ENCODE measurements at places on chromosomes 5 and 9.
A peak's percentile ranks its signal among the peaks of the same experiment; 100 is the strongest.

DNA sequence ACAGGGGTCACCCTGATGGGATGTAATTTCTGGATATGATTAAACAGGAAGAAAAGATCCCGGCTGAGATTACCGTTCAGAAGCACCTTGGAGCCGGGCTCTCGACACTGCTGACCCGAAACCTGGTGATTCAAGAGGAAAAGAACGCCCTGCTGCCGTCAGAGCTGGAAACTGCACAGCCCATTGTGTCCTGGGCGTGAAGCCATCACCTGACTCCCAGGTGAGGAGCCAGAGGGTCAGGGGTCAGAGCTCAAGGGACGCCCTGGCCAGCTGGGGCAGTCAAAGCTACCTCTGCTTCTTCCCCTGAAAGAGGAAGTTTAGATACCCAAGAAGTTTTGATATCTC lies 17.8 kb upstream of the SLC12A7 start:
- no peak overlapping the region for H3K27ac ChIP-seq
- no peaks in the 10 kb centered on the region for H3K27me3 ChIP-seq
- no peaks in the 10 kb centered on the region for H3K4me1 ChIP-seq
- DNase-seq, result no peak
- no peak overlapping the region for H3K4me3 ChIP-seq

- H3K4me3 ChIP-seq, result no peak overlapping the region
- H3K27ac ChIP-seq, result no peak overlapping the region
- peaks cover 27% of the 10 kb centered on the region for H3K4me1 ChIP-seq
These were observed 9.6 kb downstream of the RNF145 start for GRCh38 chr5:159199780-159200179.

GRCh38 chr5:73115399-73116051 lies 4.8 kb upstream of the TMEM171 start:
- H3K27ac ChIP-seq, result no peak overlapping the region
- H3K4me3 ChIP-seq, result no peak overlapping the region
- no peak for DNase-seq
- H3K4me1 ChIP-seq, result no peaks in the 10 kb centered on the region
- H3K27me3 ChIP-seq, result no peaks in the 10 kb centered on the region

- H3K4me1 ChIP-seq, result no peaks in the 10 kb centered on the region
- no peaks in the 10 kb centered on the region for H3K27me3 ChIP-seq
- H3K4me3 ChIP-seq, result peak overlapping the region; percentile 65
- no peak for DNase-seq
- H3K27ac ChIP-seq, result no peak overlapping the region
- no peaks in the 10 kb centered on the region for H3K36me3 ChIP-seq
These were observed 202.9 kb downstream of the MCTP1 start for GRCh38 chr5:95081982-95082381.

- DNase-seq, result no peak
- peaks cover 7% of the 10 kb centered on the region for H3K4me1 ChIP-seq
- H3K27me3 ChIP-seq, result no peaks in the 10 kb centered on the region
- H3K36me3 ChIP-seq, result no peaks in the 10 kb centered on the region
- H3K27ac ChIP-seq, result peak overlapping the region; percentile 80
These were observed 460 bp downstream of the DMRTA1 start for GRCh38 chr9:22446950-22447617.

DNA sequence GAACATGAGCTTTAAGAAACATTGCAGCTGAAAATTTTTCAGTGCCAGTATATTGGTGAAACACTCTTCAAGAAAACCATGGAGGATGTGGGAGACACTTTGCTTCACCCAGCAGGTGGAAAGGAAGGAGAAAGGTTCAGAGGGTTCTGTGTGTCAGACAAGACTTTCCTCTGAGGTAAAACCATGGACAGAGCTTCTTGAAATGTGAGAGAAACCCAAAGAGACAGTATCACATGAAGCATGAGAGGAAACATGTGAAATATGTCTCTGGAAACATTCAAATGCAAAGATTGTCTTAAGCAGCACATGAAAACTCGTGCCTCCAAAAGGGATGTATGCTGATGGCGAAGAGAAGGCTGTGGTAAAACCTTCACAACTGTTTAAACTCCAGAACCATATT lies 368.9 kb upstream of the ST8SIA4 start:
- no peaks in the 10 kb centered on the region for H3K4me1 ChIP-seq
- DNase-seq, result no peak
- no peaks in the 10 kb centered on the region for H3K27me3 ChIP-seq
- H3K4me3 ChIP-seq, result no peak overlapping the region

- DNase-seq, result no peak
- no peaks in the 10 kb centered on the region for H3K36me3 ChIP-seq
- H3K27me3 ChIP-seq, result no peaks in the 10 kb centered on the region
- H3K4me1 ChIP-seq, result peaks cover 62% of the 10 kb centered on the region
These were observed 61.2 kb upstream of the JAK2 start for GRCh38 chr9:4923580-4924544.

- DNase-seq, result no peak
- no peaks in the 10 kb centered on the region for H3K4me1 ChIP-seq
- no peak overlapping the region for H3K27ac ChIP-seq
- H3K36me3 ChIP-seq, result no peaks in the 10 kb centered on the region
These were observed 90.2 kb downstream of the ZNF462 start for GRCh38 chr9:106953174-106953573.

DNA sequence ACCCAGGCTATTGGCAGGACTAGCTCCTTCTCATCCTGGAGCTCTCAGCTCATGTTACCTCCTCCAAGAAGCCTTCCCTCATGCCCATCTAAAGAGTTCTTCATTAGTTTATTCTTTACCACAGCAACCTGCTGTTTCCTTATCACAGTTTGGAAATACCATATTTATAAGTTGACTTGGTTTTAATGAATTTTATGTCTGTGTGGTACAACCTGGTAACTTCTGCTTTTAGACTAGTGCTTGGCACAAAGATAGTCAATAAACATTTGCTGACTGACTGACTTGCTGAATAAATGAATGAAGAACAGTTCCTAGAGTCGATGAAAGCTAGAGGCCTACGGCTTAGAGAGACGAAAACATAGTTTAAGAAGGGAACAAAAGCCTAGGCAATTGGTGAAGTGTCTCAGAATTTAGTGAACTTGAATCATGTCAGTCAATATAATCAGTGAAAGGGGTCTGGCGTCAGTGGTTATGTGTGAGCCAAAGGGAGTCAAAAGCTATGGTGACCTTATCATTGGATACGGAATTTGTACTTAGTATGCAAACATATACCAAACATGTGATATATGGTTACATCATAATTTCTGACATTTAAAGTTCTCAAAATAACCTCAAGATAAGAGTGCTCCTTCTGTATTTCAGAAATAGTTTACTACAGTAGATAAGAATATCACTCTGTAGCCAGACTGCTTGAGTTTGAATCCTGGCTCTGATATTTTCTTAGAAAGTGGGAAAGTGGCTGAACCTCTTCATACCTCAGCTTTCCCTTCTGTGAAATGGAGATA lies 239.5 kb downstream of the MCTP1 start:
- H3K4me3 ChIP-seq, result no peak overlapping the region
- DNase-seq, result no peak
- H3K27me3 ChIP-seq, result no peaks in the 10 kb centered on the region
- H3K36me3 ChIP-seq, result no peaks in the 10 kb centered on the region
- no peak overlapping the region for H3K27ac ChIP-seq

DNA sequence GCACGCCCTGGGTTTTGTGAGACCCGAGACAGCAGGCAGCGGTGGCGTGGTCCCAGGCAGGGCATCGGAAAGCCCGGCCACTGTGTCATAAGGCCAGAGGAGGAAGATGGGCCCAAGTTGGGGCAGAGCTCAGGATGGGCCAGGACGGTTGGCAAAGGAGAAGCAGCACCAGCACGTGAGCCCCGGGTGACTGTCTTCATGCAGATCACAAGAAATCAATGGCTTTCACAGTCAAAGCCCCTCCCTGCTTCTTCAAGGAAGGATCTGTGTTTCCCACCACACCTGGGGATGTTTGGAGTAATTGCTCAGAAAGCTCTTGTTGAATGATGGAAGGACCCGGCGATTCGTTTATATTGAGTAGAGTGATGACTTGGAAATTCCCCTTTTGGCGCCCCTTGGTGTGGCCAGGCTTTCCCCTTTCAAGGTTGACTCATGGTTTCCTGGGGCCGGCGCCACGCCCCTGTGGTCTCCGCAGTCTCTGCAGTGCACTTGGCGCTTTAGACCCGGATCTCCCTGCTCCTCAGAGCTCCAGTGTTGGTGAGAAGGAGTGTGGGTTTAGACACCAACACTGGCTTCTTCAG lies 52.1 kb downstream of the IL31RA start:
- no peaks in the 10 kb centered on the region for H3K4me1 ChIP-seq
- no peaks in the 10 kb centered on the region for H3K36me3 ChIP-seq
- no peak overlapping the region for H3K27ac ChIP-seq
- no peak overlapping the region for H3K4me3 ChIP-seq

- H3K27me3 ChIP-seq, result no peaks in the 10 kb centered on the region
- no peaks in the 10 kb centered on the region for H3K36me3 ChIP-seq
- DNase-seq, result no peak
These were observed 991.5 kb upstream of the TYRP1 start for GRCh38 chr9:11701706-11702105.

GRCh38 chr9:137891588-137892423 lies 14.2 kb downstream of the CACNA1B start:
- no peaks in the 10 kb centered on the region for H3K36me3 ChIP-seq
- no peak overlapping the region for H3K27ac ChIP-seq
- H3K4me1 ChIP-seq, result no peaks in the 10 kb centered on the region
- H3K4me3 ChIP-seq, result no peak overlapping the region

DNA sequence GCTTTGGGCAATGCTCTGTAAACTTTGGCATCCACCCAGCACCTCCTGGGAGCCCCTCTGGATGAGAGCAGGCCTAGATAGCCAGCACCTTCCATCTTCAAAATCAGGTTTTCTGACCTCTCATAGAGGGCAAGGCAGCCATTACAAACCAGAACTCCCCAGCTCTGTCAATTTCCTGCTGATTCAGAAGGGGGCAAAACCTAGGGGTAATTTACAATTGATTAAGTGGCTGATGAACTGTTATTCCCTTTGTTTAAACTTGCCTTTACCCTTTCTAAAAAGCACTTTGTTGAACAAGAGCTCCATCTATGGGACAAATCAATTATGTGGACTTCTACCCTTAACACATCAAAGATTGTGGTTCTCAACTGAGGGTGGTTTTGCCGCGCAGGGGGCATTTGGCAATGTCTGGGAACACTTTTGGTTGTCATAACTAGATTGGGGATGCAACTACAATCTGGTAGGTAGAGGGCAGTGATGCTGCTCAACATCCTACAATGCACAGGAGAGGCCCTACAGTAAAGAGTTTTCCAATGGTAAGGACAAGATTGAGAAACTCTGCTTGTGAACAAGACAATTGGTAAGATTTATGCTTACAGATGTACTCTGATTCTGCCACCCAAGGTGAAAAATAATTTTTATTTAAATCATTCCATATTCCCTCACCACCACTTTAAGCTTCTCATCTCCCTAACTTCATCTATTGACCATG lies 184.1 kb downstream of the MARCHF11 start:
- no peaks in the 10 kb centered on the region for H3K4me1 ChIP-seq
- H3K36me3 ChIP-seq, result no peaks in the 10 kb centered on the region
- DNase-seq, result no peak
- no peak overlapping the region for H3K27ac ChIP-seq

DNA sequence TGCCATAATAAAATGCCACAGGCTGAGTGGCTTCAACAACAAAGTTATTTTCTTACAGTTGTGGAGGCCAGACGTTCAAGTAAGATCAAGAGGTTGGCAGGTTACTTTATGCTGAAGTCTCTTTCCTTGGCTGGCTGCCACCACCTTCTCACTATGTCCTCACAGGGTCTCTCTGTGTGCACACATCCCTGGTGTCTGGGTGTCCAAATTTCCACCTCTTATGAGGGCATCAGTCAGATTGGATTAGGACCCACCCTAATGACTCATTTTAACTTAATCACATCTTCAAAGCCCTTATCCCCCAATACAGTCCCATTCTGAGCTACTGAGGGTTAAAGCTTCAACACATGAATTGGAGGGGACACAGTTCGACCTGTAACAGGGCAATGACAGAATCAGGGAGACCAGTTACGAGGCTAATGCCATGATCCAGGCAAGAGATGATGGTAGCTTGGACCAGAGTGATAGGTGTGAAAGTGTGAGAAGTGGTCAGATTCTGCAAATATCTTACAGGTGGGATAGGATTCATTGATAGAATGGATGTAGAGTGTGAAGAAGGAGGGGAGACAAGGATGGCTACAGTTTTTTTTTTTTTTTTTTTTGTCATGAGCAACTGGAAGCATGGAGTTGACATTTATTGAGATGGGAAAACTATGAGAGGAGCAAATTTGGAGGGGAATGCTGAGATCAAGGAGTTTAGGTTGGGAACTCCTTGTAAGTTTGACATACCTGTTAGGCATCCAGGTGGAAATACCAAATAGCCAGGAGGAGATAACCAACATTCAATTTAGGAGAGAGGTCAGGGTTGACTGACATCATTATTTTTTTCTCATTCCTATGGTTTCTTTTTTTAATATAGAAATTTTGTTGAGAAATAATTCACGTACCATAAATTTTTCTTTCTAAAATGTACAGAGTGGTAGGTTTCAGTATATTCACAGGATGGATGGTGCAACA lies 39.6 kb upstream of the FGF1 start:
- no peak for DNase-seq
- no peaks in the 10 kb centered on the region for H3K36me3 ChIP-seq
- no peak overlapping the region for H3K4me3 ChIP-seq
- H3K27ac ChIP-seq, result peak overlapping the region; percentile 48
- H3K4me1 ChIP-seq, result peaks cover 34% of the 10 kb centered on the region
- H3K27me3 ChIP-seq, result no peaks in the 10 kb centered on the region

Measured in thoracic aorta (tissue), 2 donors.